ENCODE measurements at places on chromosomes 1 and 21.

GRCh38 chr1:77412820-77413530 is 131.2 kb downstream of the AK5 start:
- DNase-seq: no peak

GRCh38 chr1:15501208-15502032 is 22.6 kb downstream of the CASP9 start:
- peak; percentile 83 for DNase-seq

DNA sequence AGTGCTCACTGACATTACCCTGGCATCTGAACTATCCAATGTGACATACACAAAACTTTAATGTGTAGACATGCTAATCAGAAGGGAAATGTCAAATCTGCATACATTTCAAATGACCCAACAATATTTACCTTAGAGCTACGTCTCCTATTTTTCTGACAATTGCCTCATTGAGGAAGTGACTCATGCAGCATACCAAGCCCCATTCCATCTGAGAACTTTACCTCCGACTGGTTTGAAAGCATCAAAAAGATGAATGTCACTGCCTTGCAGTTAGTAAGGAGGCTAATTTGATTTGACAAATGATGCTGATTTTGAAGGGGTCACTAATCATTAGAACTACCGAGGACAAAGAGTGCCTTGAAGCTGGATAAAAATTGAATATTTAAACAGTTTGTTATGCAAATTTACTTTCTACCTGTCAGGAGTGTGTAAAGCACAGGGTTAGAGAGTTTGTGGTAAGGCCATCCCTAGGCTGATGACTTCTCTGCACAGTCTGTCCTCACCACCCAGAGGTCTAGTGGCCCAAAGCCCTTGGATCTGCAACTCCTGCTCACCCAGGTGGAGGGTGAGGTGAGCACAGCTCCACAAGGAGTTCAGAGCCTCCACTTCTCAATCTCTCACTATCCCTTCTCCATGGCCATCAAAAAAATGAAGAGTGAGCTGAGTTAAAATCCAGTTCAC is 500.3 kb upstream of the C1orf87 start:
- peak; percentile 12 for DNase-seq

- DNase-seq: peak; percentile 25
Measured at GRCh38 chr1:229714964-229715603, 89.0 kb downstream of the URB2 start.

GRCh38 chr1:231611111-231611510 is 15.5 kb upstream of the DISC1 start:
- no peak for DNase-seq

DNA sequence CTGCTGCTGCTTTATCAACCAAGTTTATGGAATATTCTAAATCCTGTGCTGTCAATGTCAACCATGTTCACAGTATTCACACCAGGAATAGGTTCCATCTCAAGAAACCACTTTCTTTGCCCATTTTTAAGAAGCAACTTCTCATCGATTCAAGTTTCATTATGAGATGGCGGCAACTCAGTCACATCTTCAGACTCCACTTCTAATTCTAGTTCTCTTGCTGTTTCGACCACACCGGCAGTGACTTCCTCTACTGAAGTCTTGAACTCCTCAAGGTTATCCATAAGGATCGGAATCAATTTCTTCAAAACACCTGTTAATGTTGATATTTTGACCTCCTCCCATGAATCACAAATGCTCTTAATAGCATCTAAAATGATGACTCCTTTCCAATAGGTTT is 39.7 kb upstream of the IFNLR1 start:
- DNase-seq: no peak

Data from AG20443 (cell line).